Fibroblast of villous mesenchyme (primary cell): ENCODE measurements at places on chromosomes 3 and 15.

GRCh38 chr3:186440891-186441290, 78.9 kb upstream of the DGKG start:
- no peak for DNase-seq

GRCh38 chr3:172716476-172716875, 5.6 kb upstream of the NCEH1 start:
- DNase-seq: no peak

- DNase-seq: peak; percentile 3
Observed at GRCh38 chr3:35664460-35664919, 25.2 kb downstream of the ARPP21 start.

DNA sequence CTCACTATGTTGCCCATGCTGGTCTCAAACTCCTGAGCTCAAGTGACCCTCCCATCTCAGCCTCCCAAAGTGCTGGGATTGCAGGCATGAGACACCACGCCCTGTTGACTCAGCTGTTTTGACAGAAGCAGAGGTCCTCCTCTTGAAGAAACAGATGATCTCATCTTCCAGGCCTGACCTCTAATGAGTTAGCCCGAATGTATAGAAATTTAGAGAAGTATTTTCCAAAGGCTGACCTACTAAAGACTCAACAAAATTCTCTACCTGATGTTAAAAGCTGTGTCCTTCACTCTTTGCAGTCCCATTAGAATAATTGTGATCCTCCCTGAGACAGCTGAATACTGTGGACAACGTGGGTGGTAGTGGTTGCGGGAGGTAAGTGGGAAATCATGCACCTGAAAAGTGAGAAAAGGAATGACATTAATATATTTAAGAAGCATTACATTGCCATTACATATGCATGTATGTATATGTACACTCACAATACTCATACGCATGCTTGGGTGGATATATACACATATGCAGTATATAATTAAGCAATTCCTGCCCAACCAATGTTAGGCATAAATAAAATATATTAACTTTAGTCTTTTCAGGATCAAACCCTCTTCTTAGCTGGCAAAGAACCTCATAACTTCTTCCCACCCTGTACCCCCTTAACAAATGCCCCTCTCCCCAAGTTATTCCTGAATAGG, 204.6 kb upstream of the NR2F2 start:
- DNase-seq: peak; percentile 28

- DNase-seq: peak; percentile 75
Observed at GRCh38 chr3:64343689-64344430, 118.6 kb upstream of the PRICKLE2 start.

DNA sequence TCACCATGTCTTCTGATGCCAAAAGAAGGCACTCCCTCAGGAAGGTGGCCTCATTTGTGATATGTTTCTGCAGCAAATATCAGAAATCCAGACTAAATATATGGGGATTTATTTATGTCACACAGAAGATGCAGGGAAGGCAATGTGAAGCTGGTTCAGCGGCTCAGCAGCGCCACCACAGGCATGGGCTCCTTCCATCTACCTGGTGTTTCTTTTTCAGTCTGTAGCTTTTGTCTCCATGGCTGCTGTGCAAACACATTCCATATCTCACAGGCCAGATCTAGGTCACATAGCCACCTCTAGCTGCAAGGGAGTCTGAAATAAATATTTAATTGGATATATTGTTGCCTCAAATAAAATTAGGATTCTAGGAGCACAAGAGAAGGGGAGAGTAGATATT, 502.1 kb upstream of the IL12A start:
- peak; percentile 11 for DNase-seq

DNA sequence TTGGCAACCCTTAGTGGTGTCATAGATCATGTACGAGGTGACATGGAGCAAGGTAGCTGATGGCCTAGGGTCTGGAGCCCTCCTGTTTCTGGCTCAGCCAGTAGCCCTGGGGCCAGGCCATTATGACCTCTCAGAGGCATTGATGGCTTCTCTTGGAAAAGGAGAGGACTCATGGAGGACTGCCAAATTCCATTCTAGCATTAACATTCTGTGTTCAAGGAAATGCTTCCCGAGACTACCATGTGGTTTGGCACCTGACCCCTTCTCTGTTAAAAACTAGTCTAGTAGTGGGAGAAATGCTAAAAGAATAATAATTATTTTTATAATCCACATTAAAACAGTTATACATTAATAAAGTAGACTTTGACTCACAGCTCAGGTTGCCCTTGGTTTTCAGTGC, 40.2 kb upstream of the ADAMTSL3 start:
- DNase-seq: no peak

GRCh38 chr3:46299608-46300460, 54.1 kb upstream of the CCR2 start:
- no peak for DNase-seq

- DNase-seq: peak; percentile 65
Observed at GRCh38 chr3:52527039-52527731, 6.5 kb downstream of the NT5DC2 start.

GRCh38 chr3:20123131-20123652, 62.8 kb downstream of the SGO1 start:
- no peak for DNase-seq

DNA sequence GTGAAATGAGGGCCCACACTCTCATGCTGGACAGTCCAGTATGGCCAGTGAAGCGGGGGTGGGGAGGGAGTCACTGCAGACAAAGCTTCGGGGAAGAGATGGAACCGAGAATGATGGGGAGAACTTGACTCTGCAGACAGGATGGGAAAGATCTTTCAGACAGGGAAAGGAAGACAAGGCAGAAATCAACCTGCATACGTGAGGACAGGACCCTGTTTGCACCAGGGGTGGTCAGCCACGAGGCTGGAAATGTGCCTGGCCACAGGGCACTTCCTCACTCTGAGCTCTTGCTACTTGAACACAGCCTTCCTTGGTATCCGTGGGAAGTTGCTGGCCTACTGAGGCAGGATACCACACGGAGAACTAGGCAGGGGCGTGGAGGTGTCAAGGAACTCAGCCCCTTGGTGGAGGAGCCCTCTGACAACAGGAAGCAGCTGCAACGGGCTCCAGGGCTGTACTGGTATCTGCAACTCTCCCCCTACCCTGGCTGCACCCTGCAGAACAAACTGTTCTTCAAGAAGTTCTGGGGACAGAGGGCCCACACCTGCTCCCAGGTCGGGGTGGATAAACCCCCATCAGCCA, 9.3 kb upstream of the SRP14 start:
- DNase-seq: no peak

GRCh38 chr3:62049033-62049432, 324.3 kb downstream of the FEZF2 start:
- DNase-seq: no peak

- no peak for DNase-seq
Observed at GRCh38 chr3:56096999-56097398, 371.3 kb downstream of the ERC2 start.

DNA sequence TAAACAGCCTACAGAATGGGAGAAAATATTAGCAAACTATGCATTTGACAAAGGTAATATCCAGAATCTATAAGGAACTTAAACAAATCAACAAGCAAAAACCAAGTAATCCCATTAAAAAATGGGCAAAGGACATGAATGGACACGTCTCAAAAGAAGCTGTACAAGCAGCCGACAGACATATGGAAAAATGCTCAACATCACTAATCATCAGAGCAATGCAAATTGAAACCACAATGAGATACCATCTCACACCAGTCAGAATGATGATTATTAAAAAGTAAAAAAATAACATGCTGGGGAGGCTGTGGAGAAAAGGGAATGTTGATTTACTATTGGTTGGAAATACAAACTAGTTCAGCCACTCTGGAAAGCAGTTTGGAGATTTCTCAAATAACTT, 30.7 kb upstream of the PPM1L start:
- no peak for DNase-seq

DNA sequence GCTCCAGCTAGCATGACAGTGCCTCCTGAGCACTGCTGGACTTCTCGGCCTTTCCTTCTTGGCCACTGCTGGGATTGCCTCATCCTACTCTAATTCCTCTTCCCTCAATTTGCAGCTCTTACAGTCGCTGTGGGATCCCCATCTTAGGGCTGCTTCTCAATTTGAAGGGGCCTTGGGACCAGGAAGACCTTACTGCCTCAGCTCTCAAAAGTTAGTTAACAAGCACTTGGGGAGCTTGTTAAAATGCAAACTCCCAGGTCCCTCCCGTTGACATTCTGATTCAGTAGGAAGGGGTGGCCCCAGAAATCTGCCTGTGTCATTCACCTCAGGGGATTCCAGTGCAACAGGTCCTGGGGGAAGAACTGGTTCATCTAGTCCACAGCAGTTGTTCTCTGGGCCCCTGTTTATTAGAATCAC, 14.8 kb downstream of the BDH1 start:
- DNase-seq: no peak

DNA sequence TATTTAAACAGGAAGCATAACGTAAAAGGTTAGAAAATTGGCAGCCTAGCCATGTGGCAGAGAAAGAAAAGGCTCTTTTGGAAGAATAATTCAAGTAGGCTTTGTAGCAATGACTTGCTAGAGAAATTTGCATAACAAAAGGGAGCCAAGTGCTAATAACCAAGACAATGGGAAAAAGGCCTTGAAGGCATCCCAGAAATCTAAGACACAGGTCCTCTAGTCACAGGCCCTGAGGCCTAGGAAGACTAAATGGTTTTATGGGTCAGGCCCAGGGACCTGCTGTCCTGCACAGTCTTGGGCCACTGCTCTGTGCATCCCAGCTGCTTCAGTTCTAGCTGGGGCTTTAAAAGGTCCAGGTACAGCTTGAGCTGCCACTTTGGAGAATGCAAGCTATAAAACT, 78.5 kb downstream of the FGF7 start:
- DNase-seq: no peak

DNA sequence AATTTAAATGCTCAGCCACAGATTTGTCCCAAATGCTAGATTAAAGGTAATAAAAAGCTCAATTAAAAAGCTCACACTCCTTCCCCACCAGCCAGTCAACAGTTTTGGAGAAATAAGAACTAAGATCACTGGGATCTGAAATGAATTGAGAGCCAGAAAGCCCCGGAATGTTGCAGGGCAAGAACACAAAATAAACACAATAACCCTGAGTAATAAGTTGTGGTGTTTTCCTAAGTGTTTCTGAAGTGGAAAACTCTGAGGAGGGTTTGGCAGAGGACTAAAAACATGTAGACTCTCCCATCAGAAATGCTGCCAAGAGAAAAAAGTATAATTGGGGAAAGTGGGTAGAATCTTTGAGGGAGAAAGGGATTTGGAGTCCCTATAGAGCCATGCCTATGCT, 127.8 kb downstream of the ABI3BP start:
- DNase-seq: no peak

DNA sequence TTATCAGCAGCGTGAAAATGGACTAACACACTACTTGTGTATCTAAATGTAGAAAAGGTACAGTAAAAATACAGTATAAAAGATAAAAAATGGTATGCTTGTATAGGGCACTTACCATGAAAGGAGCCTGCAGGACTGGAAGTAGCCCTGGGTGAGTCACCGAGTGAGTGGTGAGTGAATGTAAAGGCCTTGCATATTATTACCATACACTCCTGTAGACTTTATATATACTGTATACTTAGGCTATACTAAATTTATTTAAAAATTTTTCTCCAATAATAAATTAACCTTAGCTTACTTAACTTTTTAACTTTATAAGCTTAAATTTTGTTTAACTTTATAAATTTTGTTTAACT, 67.2 kb upstream of the TSPAN3 start:
- DNase-seq: no peak

GRCh38 chr15:63604281-63604680, 7.1 kb downstream of the FBXL22 start:
- no peak for DNase-seq

GRCh38 chr15:42138968-42139386, 17.5 kb downstream of the PLA2G4F start:
- peak; percentile 5 for DNase-seq

- no peak for DNase-seq
Observed at GRCh38 chr3:117692416-117692995, 982.9 kb downstream of the TUSC7 start.

DNA sequence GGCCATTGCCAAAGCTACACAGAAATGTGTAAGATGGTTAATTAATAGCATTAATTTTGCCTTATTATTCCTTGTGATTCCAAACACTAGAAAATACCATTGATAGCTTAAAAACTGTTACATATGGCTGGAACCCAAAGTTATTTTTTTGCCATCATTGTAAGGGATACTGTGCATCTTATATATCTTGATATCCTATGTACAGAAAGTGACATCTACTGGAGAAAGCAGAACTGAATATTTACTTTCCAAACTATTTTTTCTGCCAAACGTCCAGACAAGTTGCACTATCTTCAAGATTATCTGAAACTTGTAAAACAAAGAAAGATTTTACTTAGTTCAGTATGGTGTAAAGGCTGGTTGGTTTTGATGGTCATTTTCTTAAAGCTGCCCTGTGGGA, 33.3 kb upstream of the MEIS2 start:
- DNase-seq: peak; percentile 43

DNA sequence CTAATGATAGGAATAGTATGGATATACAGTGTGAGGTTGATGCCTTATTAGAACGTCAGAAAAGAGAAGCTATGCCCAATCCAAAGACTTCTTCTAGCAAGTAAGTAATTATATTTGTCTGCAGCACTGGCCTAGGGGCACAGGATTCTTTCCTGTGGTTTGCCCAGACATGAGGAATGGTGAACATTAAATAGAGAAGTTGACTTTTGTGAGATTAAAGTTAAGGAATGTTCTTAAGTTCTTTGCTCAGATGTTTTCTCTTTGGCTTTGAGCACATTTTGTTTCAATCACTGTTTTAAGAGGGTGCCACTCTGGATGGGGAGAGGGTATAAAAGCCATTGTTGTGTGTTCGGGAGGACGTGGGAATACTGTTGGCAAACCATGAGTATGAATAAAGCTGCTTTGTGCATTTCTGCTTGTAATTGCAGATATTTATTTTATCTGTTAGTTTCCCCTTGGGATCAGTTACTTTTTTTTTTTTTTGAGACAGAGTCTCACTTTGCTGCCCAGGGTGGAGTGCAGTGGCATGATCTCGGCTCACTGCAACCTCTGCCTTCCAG, 8.3 kb downstream of the KIF23 start:
- DNase-seq: no peak

DNA sequence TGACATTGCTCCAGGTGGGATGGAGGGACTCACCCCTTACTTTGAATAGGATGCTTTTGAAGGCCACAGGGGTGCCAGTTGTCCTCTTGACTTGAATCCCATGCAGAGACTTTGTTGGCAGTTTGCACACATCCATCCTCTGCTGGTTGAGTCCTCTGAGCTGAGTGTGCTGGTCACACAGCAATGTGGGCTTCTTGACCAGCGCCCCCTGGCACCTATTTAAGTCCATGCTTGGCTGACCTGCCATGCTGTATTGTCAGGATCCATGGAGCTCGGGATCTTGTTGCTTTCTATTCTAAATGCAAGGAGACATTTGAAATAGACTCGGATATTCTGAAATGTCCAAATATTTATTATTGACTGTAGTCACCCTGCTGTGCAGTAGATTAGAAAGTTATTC, 19.8 kb downstream of the RAB7A start:
- DNase-seq: no peak

- DNase-seq: no peak
Observed at GRCh38 chr15:85636351-85636750, 158.4 kb downstream of the KLHL25 start.

- DNase-seq: peak; percentile 35
Observed at GRCh38 chr15:90086868-90087268, 15.4 kb downstream of the IDH2 start.

- DNase-seq: no peak
Observed at GRCh38 chr15:70204652-70205051, 106.9 kb upstream of the TLE3 start.
